ENCODE measurements at places on chromosomes 7 and 10. TPM values are rescaled to one million over a fixed set of nuclear protein-coding genes. Genes with fewer than 3 reads are reported as not detected.

GRCh38 chr10:30002426-30003266, 56.7 kb downstream of the JCAD start:
- peak; percentile 78 for DNase-seq

DNA sequence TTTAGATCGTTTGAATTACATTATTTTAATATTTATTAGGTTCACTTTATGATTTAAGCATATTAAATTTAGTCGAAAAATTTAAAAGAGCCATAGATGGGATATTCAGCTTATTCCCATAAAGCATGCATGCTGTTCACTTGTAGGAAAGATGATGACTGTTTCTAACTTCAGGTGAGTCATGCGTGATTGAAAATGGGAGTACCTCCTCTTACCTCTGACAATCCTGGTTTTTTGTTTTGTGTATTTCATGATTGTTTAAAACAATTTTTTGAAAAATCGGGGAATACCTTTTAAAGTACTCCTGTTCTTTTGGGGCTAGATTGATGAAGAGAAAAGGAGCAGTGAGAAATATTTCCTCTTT, 1.4 kb downstream of the TNKS2 start:
- no peak for DNase-seq

DNA sequence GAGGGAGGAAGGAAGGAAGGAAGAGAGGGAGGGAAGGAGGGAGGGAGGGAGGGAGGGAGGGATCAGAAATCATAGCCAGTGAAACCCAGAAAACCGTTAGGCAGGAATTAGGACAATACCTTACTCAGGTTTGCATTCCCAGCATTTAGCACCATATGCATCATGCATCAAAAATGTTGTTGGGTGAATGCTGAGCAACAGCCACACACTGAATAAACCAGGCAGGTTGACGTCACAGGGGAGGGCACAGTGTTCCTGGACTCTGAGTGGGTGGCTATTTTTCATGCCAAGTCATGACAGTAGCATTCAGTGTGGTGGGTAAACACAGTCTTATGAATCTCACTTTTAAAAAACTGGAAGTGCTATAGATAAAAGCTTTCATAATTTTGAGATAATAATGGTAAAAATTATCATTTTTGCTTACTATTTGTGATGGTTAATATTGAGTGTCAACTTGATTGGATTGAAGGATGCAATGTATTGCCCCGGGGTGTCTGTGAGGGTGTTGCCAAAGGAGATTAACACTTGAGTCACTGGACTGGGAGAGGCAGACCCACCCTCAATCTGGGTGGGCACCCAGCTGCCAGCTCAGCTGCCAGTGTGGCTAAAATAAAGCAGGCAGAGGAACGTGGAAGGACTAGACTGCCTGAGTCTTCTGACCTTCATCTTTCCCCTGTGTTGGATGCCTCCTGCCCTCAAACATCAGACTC, 199.1 kb upstream of the PRKCQ start:
- no peak for DNase-seq

GRCh38 chr7:38675494-38676106, 44.4 kb upstream of the AMPH start:
- no peak for DNase-seq

KLF14 gene
- not detected for total RNA-seq

GOLGA7B gene
- total RNA-seq, result 0.46 TPM

MRPL43 gene
- 69.3 TPM for total RNA-seq

LRRC61 gene
- total RNA-seq, result 10.1 TPM
